IPS DF 6.9 (cell line): ENCODE measurements at places on chromosomes 3 and 15.

GRCh38 chr3:53754325-53754724, 91.9 kb downstream of the CHDH start:
- no peak overlapping the region for H3K27ac ChIP-seq
- no peaks in the 10 kb centered on the region for H3K27me3 ChIP-seq

GRCh38 chr3:131795390-131796090, 239.3 kb downstream of the CPNE4 start:
- no peak overlapping the region for H3K4me3 ChIP-seq
- H3K27ac ChIP-seq: no peak overlapping the region
- DNase-seq: no peak
- no peaks in the 10 kb centered on the region for H3K27me3 ChIP-seq
- H3K36me3 ChIP-seq: no peaks in the 10 kb centered on the region

DNA sequence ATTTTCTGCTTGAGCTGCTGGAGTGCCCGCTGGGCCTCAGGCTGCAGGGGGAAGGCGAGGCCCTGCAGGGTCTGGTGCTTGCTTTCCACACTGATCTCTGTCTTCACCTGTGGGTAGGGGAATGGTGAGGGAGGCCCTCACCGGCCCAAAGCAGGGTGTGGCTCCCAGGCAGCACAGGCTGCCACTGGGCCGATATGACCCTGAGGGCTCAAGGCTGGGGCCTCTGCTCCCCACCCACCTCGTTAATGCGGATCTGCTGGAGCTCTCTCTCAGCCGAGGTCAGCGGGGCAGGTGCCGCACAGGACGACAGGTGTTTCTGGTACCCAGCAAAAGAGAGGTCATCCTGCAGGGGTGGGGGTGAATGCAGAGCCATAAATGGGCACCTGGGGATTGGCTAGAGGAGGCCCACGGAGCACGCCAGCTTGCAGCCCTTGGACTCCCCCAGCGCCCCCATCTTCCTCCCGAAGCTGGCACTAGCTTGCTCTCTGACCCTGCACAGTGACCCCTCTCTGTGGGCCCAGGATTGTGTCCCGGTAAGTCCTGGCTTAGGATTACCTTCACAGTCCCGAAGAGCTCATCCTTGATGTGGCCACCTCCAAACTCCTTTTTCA, 5.5 kb upstream of the TLR9 start:
- no peak for DNase-seq
- peaks cover 25% of the 10 kb centered on the region for H3K36me3 ChIP-seq
- no peaks in the 10 kb centered on the region for H3K4me1 ChIP-seq

DNA sequence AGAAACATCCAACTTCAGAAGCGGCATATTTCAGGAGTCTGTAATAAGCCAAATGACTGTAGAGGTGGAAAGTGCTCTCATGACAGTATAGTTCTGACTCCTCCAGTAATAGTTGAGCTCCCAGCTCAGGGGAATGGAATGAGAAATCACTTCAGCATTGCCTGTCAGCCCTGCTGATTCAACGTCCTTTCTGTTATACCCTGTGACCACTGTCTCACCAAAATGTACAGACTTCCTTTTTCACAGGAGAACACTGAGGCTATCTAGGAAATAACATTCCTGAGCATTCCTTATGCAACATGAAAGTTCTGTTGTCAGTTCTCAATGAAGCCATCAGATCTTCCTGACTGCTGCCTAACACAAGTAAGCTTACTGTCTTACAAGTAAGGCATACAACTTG, 284.5 kb upstream of the MME start:
- H3K4me1 ChIP-seq: no peaks in the 10 kb centered on the region; the same call in 1 of the 2 replicates
- no peak for DNase-seq
- no peak overlapping the region for H3K27ac ChIP-seq
- no peak overlapping the region for H3K4me3 ChIP-seq

DNA sequence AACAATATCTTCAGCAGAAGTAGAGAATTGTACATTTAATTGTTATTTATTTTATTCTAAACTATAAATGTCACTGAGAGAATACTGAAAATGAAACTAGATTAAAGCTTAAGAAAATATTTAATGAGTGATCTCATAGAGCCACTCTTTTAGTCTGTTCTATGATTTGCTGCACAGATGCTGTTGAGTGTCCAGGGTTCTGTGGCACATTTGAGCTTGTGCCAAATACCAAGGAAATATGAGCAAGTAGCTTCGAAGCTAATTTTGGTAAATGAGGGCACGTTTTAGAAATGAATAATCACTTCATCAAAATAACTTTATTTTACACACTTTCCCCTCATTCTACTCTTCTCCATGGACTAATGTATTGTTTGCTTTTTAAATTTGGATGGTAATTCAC, 53.6 kb upstream of the THRB start:
- H3K4me1 ChIP-seq: no peaks in the 10 kb centered on the region
- DNase-seq: no peak
- no peak overlapping the region for H3K27ac ChIP-seq
- no peaks in the 10 kb centered on the region for H3K27me3 ChIP-seq

DNA sequence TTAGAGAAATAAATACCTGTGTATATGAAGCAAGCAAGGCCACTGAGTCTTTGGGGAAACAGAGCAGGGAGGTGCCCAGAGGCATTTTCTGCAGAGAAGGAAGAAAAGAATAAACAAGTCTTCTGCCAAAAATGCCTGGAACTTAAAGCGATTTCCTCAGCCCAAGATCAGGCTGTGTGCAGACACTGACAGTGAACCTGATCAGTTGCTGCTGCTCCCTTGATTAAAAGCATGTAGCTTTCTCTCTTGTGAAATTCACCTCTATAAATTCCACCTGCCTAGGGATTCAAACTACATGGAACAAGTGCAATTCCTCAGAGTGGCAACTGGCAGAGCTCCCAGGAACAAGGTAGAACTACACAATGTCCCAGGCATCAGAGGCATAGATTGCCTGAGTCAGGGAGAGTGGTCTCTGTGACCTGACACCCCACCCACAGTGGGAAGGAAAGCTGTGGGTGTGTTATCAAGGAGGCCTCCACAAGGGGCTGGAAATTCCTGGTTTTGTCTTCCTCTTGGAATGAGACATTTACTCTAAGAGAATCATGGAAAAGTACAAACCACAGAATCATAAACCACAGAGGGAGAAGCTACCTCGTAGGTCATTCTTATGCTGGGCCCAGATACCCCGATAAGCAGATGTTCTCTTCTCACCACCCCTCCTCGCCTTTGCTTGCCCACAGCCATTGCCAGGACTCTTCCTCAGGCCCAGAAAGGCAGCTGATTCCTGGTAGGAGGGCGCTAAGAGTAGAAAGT, 1.8 kb upstream of the ZBTB38 start:
- no peak overlapping the region for H3K27ac ChIP-seq
- no peak for DNase-seq
- no peaks in the 10 kb centered on the region for H3K36me3 ChIP-seq
- H3K4me3 ChIP-seq: no peak overlapping the region
- H3K4me1 ChIP-seq: peaks cover 2% of the 10 kb centered on the region; the same call in 1 of the 2 replicates

GRCh38 chr15:23072633-23073032, 33.3 kb upstream of the TUBGCP5 start:
- H3K4me1 ChIP-seq: no peaks in the 10 kb centered on the region; the same call in 1 of the 2 replicates
- no peaks in the 10 kb centered on the region for H3K36me3 ChIP-seq
- no peak overlapping the region for H3K27ac ChIP-seq
- H3K4me3 ChIP-seq: no peak overlapping the region

GRCh38 chr15:38508647-38509046, 54.7 kb downstream of the FAM98B start:
- no peaks in the 10 kb centered on the region for H3K36me3 ChIP-seq
- no peaks in the 10 kb centered on the region for H3K4me1 ChIP-seq
- H3K27me3 ChIP-seq: no peaks in the 10 kb centered on the region
- H3K27ac ChIP-seq: no peak overlapping the region
- H3K4me3 ChIP-seq: no peak overlapping the region
- no peak for DNase-seq

- no peaks in the 10 kb centered on the region for H3K36me3 ChIP-seq
- DNase-seq: no peak
- H3K27ac ChIP-seq: no peak overlapping the region
- no peaks in the 10 kb centered on the region for H3K4me1 ChIP-seq
- H3K4me3 ChIP-seq: no peak overlapping the region
These were observed 67.7 kb downstream of the RARB start for GRCh38 chr3:25495726-25496253.

- H3K4me3 ChIP-seq: no peak overlapping the region
- H3K36me3 ChIP-seq: peaks cover under 1% of the 10 kb centered on the region; the same call in 1 of the 2 replicates
- DNase-seq: no peak
- H3K4me1 ChIP-seq: 0 out of 2 replicates have a peak, but pooled peaks cover 3% of the 10 kb centered on the region
These were observed 16.4 kb downstream of the ESYT3 start for GRCh38 chr3:138450704-138451424.

- no peaks in the 10 kb centered on the region for H3K4me1 ChIP-seq
- H3K4me3 ChIP-seq: no peak overlapping the region
- H3K27me3 ChIP-seq: no peaks in the 10 kb centered on the region
- H3K36me3 ChIP-seq: no peaks in the 10 kb centered on the region; the same call in 1 of the 2 replicates
- no peak for DNase-seq
These were observed 16.4 kb downstream of the ARRDC4 start for GRCh38 chr15:97976766-97977503.

DNA sequence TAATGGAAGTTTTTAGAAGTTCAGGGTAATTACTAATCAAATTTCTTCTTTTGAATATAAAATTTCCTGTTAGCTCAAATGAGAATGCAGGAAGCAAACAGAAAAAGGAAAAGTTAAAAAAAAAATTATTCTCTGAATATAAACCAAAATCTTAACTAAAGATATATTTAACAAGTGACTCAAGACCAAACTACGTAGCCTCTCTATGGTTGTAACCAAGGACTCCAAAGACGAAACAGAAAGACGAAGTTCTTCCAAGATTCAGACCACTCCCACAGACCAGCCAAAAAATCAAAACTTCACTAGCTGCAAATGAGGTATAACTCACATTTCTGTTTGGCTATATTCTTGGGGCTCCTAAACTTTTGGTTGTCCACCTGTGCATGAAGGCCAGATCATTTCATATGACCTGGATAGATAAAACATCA, 846.5 kb upstream of the ALCAM start:
- H3K36me3 ChIP-seq: no peaks in the 10 kb centered on the region
- no peak overlapping the region for H3K27ac ChIP-seq
- no peaks in the 10 kb centered on the region for H3K27me3 ChIP-seq
- no peak for DNase-seq
- H3K4me1 ChIP-seq: peaks cover 1% of the 10 kb centered on the region; the same call in 1 of the 2 replicates

DNA sequence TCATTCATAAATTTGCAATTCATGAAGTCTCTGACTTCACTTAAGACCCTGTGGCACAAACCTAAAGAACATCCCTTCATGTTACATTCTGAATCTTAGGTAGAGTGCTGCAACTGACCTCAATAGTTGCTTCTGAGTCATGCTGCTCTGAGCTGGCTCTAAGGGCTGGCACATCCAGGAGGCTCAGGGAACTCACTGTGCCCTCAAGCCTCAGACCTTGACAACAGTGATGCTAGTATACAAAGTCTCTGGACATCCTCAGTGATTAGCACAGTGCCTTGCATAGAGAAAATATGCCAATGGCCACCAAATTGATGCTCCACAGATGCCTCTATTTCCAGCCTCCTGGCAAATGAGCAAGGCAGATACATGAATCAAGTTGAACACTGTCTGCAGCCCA, 740.9 kb upstream of the LMCD1 start:
- no peak for DNase-seq
- H3K4me3 ChIP-seq: no peak overlapping the region
- H3K36me3 ChIP-seq: no peaks in the 10 kb centered on the region
- no peak overlapping the region for H3K27ac ChIP-seq
- no peaks in the 10 kb centered on the region for H3K4me1 ChIP-seq
- H3K27me3 ChIP-seq: no peaks in the 10 kb centered on the region

DNA sequence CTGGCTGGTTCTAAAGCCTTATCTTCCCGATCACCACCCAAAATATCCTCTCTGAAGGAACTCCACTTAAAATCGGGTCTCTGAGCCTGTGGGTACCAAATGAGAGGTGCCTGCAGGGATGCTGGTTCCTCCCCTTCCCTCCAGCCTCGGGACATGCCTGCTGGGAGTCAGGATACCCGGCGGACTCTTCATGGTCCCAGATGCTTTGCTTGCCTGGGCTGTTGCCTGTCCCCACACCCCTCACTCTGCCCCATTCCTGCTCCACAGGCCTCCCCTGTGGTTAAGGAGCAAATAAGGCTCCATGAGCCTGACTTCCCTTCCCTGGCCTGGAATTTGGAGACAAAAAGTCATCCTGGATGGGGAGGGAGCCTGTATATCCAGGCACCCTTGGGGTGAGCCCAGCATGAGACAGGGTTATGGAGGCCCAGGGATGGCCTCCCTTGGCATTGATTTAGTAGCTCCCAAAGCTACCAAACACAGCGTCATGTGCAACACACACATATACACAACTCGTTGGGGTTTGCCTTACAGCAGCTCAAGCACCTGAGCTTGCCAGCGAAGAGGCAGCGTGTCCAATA, 12.3 kb upstream of the CORO2B start:
- peaks cover 4% of the 10 kb centered on the region; the same call in 1 of the 2 replicates for H3K4me1 ChIP-seq
- no peaks in the 10 kb centered on the region for H3K36me3 ChIP-seq
- DNase-seq: no peak
- no peaks in the 10 kb centered on the region for H3K27me3 ChIP-seq
- H3K4me3 ChIP-seq: no peak overlapping the region

DNA sequence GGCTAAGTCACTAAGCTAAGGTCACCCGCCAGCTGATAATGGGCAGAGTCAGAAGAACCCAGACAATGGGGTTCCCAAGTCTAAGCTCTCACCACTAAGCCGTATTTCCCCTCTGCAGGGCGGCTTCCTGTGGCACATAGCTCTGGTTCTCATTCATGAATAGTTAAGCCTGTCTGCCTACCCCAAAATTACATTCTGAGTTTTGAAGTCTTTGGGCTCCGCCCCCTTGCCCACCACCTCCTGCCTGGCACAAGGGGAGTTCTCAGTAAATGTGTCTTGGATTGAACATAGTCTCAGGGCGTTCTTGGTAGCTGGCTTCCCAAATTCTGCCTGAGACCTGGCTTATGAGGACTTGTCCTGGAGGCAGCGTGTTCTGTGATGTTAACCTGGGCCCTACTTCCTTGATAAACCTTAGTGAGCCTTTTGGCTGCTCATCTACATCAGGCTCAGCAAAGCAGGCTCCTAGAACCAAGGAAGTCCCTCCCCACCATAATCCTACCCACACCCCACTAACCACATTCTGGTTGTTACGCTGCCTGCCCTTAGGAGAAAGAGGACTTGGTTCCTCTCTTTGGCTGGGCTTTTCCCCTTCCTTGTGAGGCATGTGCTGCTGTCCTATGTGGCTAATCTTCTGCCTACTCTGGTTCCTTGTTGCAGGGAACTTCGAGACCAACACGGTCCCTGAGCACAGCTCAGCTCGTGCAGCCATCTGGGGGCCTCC, 54.9 kb downstream of the STARD5 start:
- H3K27me3 ChIP-seq: no peaks in the 10 kb centered on the region
- H3K27ac ChIP-seq: no peak overlapping the region
- 0 out of 2 replicates have a peak, but pooled peaks cover 1% of the 10 kb centered on the region for H3K4me1 ChIP-seq

DNA sequence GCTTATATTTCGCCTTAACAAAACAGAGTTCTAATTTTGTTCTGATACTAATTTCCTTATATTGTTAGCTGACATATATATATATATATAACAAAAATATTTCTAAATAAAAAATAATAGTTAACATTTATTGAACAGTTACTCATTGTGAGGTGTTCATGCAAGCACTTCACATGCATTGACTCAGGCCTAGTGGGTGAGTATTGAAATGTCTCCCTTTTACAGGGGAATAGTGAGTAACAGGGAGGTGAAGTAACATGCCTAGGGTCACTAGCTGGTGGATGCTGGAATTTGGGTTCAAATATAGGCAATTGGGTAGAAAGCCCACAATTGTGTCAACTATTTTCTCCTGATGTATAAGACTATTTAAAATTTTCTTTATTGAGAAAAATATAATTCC, 102.6 kb upstream of the ZPLD1 start:
- no peak for DNase-seq
- H3K36me3 ChIP-seq: no peaks in the 10 kb centered on the region
- no peaks in the 10 kb centered on the region for H3K27me3 ChIP-seq
- H3K27ac ChIP-seq: no peak overlapping the region

GRCh38 chr15:70439304-70439877, 324.0 kb downstream of the UACA start:
- H3K27ac ChIP-seq: no peak overlapping the region
- H3K4me3 ChIP-seq: no peak overlapping the region
- DNase-seq: no peak
- no peaks in the 10 kb centered on the region for H3K27me3 ChIP-seq
